ENCODE measurements at places on chromosomes 16 and 17.

GRCh38 chr17:14513835-14514234, 213.0 kb downstream of the HS3ST3B1 start:
- DNase-seq, result no peak

DNA sequence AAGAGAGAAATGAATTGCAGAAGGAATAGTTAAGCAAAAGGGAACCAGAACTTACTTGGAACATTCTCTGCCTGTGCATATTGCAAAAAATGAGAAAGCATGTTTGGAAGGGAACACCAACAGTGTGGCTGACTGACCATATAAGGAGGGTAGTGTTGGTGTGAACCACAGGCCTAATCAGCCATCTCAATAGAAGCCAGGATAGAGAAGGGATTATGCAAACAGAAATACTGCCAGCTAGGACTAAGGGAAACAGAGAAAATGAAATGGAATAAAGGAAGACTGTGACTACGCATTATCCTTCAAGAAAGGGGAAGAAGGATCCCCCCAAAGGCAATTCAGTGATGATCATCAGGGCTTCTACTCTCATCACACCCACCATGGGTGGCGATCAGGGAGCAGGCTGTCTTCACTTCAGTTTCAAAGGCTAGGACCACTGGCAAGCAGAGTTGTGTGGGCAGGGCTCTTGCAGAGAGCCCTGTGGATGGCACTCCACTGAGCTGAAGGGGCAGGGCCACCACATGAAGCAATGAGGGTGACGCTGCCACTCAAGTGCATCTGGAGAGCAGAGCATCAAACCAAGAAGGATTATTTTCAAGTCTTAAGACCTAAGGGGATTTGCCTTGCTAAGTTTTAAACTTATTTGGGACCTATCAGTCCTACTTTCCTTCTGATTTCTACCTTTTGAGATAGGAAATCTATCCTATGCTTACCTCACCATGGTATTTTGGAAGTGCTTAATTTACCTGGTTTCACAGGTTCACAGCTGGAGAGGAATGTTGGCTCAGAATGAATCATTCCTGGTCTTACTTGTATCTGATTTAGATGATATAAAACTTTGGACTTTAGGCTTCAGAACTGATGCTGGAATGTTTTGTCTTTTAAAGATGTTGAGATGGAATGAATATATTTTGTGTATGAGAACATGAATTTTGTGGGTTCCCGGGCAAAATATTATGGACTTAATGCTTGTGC, 140.5 kb downstream of the SSH2 start:
- no peak for DNase-seq

DNA sequence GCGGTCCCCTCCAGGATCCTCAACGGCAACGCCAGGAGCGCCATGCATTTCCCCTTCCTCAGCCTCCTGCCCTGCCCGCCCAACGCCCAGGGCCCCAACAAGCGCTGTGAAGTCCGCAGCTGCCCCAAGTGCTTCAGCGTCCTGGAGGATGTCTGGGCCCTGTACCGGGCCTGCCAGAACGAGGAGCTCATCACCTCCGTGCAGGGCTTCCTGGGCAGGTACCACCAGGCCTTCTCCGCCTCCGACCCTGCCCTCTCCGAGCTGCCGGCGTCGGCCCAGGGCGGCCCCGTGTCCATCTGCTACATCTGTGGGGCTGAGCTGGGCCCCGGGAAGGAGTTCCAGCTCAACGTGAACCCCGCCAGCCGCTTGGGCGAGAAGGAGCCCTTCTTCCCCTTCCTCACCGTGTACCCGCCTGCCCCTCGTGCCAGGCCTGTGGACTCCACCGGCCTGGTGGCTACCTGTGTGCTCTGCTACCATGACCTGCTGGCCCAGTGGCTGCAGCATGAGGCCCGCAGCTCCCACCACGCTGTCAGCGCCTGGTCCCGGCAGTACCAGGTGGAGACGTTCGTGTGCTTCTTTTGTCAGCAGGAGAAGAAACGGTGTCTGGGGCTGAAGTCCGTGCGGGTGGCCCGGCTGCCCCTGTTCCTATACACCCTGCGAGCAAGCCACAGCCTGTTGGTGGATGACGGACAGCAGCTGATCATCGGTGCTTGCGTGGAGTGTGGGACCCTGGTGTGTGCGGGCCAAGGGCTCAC, 58.9 kb upstream of the CIBAR2 start:
- DNase-seq, result no peak

GRCh38 chr16:72910381-72910780, 137.5 kb downstream of the ZFHX3 start:
- no peak for DNase-seq

DNA sequence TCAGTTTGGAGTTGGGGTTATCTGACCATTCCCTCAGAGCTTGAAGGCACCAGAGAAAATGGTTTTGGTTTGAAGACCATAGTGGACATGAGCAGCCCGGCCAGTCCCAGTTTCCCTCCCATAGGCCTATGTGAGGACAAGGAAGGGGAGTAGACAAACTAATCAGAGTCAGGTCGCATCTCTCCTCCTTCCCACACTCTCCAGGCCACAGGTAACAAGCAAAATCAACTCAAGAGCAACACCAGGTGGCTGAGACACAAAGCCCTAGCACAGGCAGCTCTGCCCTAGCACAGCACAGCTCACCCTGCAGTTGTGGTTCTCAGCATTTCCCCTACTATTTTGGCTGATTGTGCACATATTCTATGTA, 7.2 kb downstream of the SUPT4H1 start:
- no peak for DNase-seq

- no peak for DNase-seq
Measured at GRCh38 chr17:3771140-3771539, 29.8 kb downstream of the ITGAE start.
